ENCODE measurements at places on chromosomes 1 and 21. TPM values are rescaled to one million over a fixed set of nuclear protein-coding genes. Genes with fewer than 3 reads are reported as not detected.

Gene MCOLN2
- total RNA-seq, result 13.5 TPM

DNA sequence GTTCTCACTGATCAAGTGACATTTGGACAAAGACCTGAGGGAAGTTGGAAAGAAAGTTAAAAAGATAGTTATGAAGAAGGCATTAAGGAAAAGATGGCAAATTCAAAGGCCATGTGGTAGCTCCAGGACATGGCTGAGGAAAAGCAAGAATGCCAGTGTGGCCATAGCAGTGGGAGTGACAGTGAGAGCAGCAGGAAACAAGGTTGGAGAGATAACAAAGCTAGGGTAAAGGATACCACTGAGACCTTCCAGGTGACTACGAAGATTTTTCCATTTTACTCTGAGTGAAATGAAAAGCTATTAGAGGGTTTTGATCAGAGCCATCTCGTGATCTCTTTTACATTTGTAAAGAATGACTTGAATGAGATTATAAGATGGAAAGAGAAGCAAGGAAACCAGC lies 170.6 kb downstream of the SLC44A5 start:
- DNase-seq, result no peak

Gene LCE2B
- not detected for total RNA-seq

DNA sequence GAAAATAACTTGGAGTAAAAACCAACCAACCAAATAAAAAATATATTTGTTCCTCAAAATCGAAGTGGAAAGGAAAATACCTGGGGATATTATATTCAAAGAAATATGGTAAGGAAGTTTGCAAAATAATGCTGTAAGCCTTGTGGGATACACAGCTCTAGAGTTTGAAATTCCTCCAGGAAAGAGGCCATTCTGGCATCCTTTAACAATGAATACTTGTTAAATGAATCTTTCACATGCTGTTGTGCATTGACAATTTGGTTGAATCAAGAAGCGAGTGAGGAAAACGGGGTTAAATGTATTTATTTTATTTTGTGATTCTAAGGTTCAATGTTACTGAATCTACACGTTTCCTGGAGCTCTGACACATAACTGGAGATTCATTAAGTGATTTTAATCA lies 30.5 kb upstream of the NTNG1 start:
- no peak for DNase-seq

DNA sequence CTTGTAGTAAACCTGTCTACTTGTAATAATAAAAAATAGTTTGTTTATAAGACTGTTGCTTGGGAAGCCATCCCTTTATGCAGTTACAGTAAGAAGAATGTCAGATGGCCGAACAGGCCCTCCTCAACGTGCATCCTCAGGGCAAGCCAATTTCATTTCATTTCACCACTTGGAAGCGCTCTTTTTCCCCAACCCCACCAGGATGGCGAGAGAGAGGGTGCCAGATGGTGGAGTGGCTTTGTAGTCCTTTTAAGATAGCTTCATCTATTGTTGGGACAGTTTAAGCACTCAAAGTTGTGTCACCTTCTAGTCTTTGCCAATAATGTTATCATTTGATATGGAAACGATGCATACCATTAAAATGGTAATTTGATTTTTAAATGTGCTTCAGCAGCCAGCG lies 356.3 kb upstream of the CAMK1G start:
- no peak for DNase-seq

- no peak for DNase-seq
These were observed 60.5 kb upstream of the USP25 start for GRCh38 chr21:15669247-15669646.

- no peak for DNase-seq
These were observed 207.2 kb upstream of the C21orf91 start for GRCh38 chr21:18026359-18026758.

GRCh38 chr1:70633004-70633403 lies 221.9 kb downstream of the CTH start:
- DNase-seq, result no peak

DNA sequence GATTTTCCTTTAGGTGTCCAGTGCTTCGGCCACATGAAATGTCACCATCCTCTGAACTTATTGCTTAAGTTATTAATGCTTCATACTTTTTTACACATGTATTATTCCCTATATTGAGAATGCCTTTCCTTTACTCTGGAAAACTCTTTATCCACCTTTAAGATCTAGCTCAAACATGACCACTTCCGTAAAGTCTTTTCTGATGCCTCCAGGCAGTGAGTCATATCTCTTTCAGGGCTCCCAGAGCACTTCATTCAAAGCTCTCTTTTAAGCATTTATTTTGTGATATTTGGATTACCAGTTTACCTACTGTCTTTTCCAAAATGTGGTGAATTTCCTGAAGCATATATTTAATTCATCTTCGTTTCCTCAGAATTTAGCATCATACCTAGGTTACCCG lies 178.9 kb downstream of the HS2ST1 start:
- peak; percentile 72 for DNase-seq

GRCh38 chr21:36337099-36337509 lies 17.1 kb downstream of the MORC3 start:
- peak; percentile 63 for DNase-seq

GRCh38 chr1:10948463-10948775 lies 64.0 kb upstream of the TARDBP start:
- no peak for DNase-seq

Gene ENTREP3
- total RNA-seq, result 1.6 TPM

- DNase-seq, result no peak
These were observed 9.7 kb downstream of the CELA2B start for GRCh38 chr1:15485636-15486035.

GRCh38 chr1:2258996-2259395 lies 30.9 kb downstream of the SKI start:
- DNase-seq, result no peak

GRCh38 chr1:235876402-235876841 lies 9.7 kb upstream of the LYST start:
- DNase-seq, result no peak

DNA sequence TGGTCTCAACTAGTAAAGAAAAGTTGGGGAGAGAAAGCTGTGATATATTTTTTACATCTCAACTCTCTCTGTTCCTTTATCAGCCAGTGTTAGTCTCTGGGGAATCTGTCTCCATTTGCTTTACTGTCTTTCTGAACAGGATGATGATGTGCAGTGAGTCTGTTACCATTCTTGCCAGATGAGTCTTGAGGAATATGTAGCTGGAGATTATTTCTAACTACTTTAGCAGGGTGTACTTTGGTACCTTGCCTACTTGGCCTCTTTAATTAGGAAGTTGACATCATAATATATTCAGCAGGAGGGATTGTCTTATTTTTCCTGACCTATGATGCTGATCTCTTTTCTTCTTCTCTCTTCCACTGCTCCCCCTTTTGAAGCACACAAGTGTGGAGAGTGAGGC lies 15.7 kb upstream of the HAX1 start:
- DNase-seq, result no peak

- no peak for DNase-seq
These were observed 15.1 kb downstream of the THEMIS2 start for GRCh38 chr1:27887215-27888021.

DNA sequence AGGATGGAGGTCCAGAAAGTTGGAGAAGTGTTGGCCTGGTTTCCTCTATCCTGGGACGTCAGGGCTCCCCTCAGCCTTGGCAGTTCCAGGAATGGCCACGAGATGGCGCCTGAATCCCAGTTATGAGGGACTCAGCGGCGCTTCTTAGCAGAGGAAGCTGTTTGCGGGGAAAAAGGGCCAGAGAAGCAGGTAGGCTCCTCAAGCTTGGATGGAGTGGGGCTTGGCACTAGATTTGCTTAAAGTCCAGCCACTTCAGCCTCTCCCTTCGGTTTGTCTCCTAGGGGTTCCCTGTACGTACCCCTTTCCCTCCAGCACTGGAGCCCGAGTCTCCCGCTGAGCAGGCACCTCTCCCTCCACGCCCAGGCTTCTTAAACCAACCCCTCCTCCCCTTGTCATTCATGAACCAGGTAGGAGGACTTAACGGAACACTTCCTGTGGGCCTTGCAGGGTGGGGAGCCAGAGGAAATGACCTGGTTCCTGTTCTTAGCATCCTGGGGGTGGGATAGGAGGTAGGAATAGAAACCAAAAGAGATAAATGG lies 32.0 kb upstream of the TENT5B start:
- DNase-seq, result peak; percentile 82

GRCh38 chr1:212281590-212281989 lies 3.6 kb upstream of the PPP2R5A start:
- no peak for DNase-seq

DNA sequence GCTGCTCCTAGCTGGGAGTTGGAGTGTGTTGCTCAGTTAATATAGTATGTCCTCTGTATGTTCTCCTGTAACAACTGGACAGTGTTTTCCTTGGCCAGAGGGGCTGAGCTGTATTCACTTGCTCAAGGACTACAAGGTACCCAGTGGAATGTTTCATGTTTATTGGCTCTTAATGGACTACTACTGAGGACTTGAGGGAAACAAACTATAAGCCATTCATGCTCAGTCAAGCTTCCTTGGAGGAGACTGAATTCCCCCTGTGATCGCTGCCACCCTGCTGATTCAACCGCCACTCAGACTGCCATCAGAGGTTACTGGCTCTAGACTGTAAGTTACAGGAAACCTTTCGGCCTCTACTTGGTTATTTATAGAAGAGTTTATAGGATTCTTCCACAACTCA lies 166.6 kb downstream of the ZC3H11B start:
- DNase-seq, result no peak

DNA sequence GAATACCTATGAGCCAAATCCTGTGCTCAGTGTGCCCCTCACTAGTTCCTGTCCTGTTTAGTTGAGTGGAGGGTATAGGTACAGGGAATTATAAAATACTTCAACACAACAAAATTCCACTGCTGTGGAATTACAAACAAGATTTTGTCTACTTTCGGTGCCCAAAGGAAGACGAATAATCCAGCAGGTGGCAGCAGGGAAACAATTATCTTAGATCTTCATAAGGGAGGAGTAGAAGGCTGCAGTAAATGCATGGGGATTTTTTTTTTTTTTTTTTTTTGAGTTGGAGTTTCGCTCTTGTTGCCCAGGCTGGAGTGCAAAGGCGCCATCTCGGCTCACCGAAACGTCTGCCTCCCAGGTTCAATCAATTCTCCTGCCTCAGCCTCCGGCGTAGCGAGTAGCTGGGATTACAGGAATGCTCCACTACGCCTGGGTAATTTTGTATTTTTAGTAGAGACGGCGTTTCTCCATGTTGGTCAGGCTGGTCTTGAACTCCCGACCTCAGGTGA lies 2.0 kb upstream of the PIP5K1A start:
- DNase-seq, result peak; percentile 80

DNA sequence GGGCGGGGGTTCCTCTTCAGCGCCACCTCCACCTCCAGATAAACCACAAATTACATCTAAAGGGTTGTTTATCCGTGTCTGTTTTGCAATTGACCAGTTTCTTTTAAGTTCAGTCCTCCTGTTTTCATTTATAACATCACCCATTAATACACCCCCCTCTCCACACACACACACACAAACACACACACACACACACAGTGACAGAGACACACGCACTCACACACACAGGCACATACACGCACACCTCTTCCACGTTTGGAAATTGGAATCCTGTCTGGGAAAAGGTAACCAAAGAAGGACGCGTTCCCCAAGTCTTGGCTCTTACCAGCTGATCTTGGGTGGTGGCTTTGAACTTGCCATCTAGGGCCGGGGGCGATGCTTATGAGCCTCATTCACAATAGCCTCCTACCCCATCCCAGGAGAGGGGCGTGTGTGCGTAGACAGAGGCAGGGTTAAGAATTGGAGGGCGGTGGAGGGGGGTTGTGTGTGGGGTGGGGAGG lies 442 bp upstream of the CSMD2 start:
- peak; percentile 13 for DNase-seq

Gene HMGCL
- total RNA-seq, result 20.5 TPM

Gene TSPAN1
- total RNA-seq, result not detected

- no peak for DNase-seq
These were observed 189.4 kb downstream of the NCAM2 start for GRCh38 chr21:21187579-21187978.

Gene KISS1
- not detected for total RNA-seq

Gene VSIG8
- total RNA-seq, result not detected
